ENCODE measurements at places on chromosomes 11 and 22.

- no peak for DNase-seq
These were observed 237.2 kb downstream of the DDX10 start for GRCh38 chr11:108902027-108902469.

GRCh38 chr11:110199184-110199981, 97.0 kb downstream of the RDX start:
- DNase-seq, result no peak

GRCh38 chr11:130932086-130932712, 15.9 kb upstream of the SNX19 start:
- DNase-seq, result no peak

- no peak for DNase-seq
These were observed 21.6 kb upstream of the RFPL2 start for GRCh38 chr22:32226326-32227104.

DNA sequence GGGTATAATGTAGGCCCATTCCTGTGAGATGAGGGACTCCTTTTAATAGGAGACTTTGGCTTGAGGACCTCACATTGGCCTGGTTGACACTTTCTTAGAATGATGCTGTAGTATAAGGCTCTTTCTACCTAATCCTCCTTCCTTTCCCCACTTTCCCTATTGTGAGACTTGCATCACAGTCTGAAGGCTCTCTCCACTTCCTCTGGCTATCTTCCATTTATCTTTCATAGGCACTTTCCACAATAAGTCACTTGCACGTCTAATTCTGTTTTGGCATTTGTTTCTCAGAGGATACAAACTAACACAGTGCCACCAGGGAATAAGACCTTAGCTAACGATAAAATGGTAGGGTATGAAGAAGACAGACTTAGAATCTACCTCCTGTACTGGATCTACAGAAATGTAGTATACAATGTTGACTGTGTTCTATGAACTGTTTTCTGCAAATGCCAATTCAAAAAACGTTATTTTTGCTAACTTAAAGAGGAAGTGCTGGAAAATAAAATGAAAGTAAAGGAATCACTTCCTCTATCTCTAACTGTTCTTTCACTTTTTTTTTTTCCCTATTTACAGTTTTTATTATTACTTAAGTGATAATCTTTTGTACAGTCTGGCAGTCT, 17.9 kb upstream of the PDE3B start:
- no peak for DNase-seq

- no peak for DNase-seq
These were observed 14.9 kb downstream of the NCR3LG1 start for GRCh38 chr11:17366495-17366894.
